Naive thymus-derived CD4-positive, alpha-beta T cell (primary cell): ENCODE measurements at places on chromosomes 12 and 14.

DNA sequence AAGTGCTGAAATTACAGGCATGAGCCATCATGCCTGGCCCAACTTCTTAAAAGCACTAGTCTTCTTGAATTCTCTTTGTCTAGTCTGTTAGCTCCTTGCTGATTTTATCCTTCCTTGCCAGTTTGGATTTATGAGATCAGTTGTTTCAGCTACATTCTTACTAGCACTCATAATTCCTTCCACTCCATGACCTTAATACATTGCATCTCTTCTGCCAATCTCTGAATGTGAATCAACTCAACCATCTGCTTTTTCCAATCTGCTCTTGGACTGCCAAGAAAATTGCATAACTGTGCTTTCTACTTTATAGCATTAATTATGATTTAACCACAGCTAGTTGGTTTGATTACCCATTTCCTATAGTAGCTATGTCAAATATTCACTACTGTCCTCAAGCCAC, 14.9 kb upstream of the HEATR5A start:
- H3K36me3 ChIP-seq, result no peaks in the 10 kb centered on the region
- H3K4me3 ChIP-seq, result no peak overlapping the region
- no peak for DNase-seq
- no peaks in the 10 kb centered on the region for H3K4me1 ChIP-seq
- H3K27ac ChIP-seq, result no peak overlapping the region

DNA sequence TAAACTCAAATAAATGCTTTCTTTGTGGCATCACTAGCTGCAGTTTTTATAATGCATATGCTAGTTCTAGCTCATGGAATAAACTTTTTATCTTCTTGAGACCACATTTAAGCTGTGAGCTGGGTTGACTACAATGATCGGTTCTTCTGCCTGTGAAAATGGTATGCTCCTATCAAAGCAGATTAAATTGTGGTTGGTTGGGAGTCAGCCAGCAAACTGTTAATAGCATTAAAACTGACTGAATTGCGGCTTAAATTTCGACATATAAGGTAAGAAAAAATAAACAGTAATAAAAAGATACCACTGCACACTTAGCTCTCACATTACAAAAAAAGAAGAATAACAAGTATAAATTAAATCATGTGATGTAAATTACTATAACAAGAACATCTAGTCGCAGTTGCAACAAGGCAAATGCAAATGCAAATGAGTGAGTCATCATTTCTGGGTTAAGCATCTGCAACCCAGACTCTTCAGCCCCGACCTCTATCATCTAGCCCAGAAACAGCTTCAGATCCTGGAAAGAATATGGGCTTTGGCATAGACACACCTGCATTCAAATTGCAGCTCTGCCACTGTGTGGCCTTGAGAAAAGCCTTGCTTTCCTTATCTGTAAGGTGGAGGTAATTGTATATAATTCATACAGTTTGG, 19.8 kb upstream of the DHRS7 start:
- no peak overlapping the region for H3K4me3 ChIP-seq
- H3K27me3 ChIP-seq, result no peaks in the 10 kb centered on the region
- no peaks in the 10 kb centered on the region for H3K36me3 ChIP-seq

DNA sequence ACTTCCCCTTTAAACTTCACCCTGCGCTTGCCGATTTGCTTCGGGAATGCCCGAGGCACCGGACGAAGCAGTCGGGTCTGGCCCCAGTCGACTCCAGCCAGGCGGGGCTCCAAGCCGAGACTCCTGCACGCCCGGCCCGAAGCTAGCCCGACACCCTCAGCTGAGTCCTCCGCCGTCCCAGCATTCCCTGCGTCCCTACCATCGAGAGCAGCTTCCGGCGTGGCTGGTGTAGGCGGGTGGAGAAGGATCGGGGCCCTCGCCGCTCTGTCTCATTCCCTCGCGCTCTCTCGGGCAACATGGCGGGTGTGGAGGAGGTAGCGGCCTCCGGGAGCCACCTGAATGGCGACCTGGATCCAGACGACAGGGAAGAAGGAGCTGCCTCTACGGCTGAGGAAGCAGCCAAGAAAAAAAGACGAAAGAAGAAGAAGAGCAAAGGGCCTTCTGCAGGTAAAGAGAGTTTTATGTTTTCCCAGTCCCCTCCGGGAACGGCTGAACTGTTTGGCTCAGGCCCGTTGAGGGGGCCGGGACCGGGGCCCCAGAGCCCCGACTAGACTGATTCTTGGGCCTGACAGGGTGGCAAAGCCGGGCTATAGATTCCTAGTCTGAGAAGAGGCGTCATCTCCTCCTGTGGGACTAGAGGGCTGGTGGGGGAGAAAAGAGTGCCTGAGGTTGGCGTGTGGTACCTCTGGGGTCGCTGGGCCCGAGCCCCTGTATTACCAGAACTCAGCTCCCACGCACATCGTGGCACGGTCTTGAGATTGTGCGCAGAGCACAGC, at the start of gene METAP2:
METAP2 (plus strand) TSS at position 269 of the 776 bp plus-strand sequence; CDS start at position 297, 28 bp downstream.
- H3K4me3 ChIP-seq, result peak within 1 kb of the TSS; percentile 81
- H3K27me3 ChIP-seq, result no peaks in the 10 kb centered on the region
- peak; percentile 86 for DNase-seq
- H3K36me3 ChIP-seq, result peaks cover 32% of the 10 kb centered on the region
- H3K4me1 ChIP-seq, result peaks cover 39% of the 10 kb centered on the region

DNA sequence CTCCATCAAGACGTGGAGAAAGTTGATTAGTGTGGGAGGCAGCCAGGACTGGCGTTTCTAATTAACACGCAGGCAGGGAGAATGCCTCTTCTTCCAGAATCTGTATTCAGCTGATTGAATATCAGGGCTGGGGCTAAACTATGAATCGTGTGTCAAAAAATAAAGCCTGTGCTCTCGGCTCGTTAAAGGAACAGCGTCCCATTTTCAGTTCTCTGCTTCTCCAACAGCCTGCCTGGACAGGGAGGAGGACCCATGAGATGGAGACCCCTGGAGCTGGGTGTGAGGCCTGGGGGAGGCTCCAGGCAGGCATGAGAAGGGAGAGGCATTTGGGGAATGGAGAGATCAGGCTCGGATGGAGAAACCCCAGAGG, 28.6 kb upstream of the LHX5 start:
- DNase-seq, result no peak
- no peak overlapping the region for H3K27ac ChIP-seq
- H3K4me1 ChIP-seq, result no peaks in the 10 kb centered on the region
- no peaks in the 10 kb centered on the region for H3K27me3 ChIP-seq
- H3K4me3 ChIP-seq, result no peak overlapping the region

GRCh38 chr12:104490850-104491249, 34.1 kb downstream of the CHST11 start:
- no peaks in the 10 kb centered on the region for H3K27me3 ChIP-seq
- peak overlapping the region; percentile 0 for H3K27ac ChIP-seq
- DNase-seq, result no peak
- H3K36me3 ChIP-seq, result no peaks in the 10 kb centered on the region
- H3K4me1 ChIP-seq, result peaks cover 67% of the 10 kb centered on the region

DNA sequence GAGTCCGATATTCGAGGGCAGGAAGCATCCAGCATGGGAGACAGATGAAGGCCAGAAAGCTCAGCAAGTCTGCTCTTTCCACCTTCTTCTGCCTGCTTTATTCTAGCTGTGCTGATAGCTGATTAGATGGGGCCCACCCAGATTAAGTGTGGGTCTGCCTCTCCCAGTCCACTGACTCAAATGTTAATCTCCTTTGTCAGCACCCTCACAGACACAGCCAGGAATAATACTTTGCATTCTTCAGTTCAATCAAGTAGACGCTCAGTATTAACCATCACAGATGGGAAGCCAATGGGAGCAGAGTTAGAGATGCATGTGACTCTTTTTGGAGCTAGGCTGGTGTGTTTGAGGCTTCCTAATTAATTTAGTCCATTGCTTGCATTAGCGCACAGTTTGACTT, 17.0 kb downstream of the C12orf75 start:
- no peaks in the 10 kb centered on the region for H3K4me1 ChIP-seq
- H3K27ac ChIP-seq, result no peak overlapping the region
- H3K36me3 ChIP-seq, result no peaks in the 10 kb centered on the region
- H3K4me3 ChIP-seq, result no peak overlapping the region
- DNase-seq, result no peak
- H3K27me3 ChIP-seq, result no peaks in the 10 kb centered on the region

DNA sequence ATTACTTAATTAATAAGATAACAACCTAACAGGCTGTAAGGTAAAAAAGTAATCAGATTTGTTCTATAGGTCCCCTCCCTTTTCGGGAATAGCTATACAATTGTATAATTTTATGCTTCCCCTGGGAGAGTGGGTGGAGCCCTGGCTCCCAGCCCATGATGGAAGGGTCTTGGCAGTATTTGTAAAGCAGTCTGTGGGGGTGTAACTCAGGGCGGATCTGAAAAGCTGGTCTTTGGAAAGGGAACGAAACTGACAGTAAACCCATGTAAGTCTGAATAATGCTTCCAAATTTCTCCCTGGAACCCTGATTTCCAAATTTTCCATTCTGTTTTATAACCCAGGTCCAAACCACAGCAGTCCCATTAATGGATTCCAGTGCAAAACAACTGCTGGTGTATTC, 110.4 kb downstream of the DAD1 start:
- H3K4me1 ChIP-seq, result no peaks in the 10 kb centered on the region
- no peak overlapping the region for H3K27ac ChIP-seq
- no peaks in the 10 kb centered on the region for H3K36me3 ChIP-seq
- H3K27me3 ChIP-seq, result no peaks in the 10 kb centered on the region
- H3K4me3 ChIP-seq, result no peak overlapping the region

DNA sequence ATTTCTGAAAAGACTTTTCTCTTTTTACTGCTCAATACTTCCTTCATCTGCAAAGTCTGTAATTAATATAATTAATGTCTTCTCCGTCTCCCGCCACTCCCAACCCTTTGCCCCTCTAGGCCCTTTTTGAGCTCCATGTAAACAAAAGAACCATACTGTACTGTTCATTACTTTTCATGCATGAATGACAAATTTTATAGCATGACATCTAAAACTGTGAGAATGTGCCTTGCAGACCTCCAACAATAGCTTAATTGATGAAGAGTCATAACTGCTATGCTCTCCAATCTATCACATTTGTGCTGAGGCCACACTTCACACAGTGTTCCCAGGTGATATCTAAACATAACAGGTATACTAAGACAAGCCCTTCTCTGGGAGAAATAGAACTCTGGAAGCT, 1122.7 kb upstream of the ATXN7L3B start:
- H3K36me3 ChIP-seq, result no peaks in the 10 kb centered on the region
- H3K27ac ChIP-seq, result no peak overlapping the region
- no peak for DNase-seq

GRCh38 chr14:90387206-90387760, 9.5 kb upstream of the CALM1 start:
- H3K27me3 ChIP-seq, result no peaks in the 10 kb centered on the region
- DNase-seq, result no peak
- H3K4me3 ChIP-seq, result no peak overlapping the region
- no peak overlapping the region for H3K27ac ChIP-seq

DNA sequence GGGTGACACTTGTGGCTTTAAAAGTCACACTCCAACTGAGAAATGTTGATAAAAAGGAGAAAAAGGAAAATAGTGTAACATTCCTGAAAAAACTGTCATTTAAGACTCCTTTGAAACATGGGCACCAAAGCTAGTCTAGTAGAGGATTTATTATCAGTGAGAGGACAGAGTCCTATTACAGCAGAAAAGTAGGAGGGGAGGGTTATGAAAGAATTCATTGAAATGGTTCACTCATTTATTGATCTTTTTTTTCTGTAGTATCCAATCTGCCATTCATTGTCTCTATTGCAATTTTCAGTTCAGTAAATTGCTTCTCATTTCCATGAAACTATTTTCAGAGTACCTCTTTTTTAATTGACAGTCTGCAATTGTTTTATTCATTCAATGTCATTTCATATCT, 25.4 kb downstream of the PPM1A start:
- no peak overlapping the region for H3K4me3 ChIP-seq
- DNase-seq, result no peak
- H3K27ac ChIP-seq, result no peak overlapping the region
- peaks cover 30% of the 10 kb centered on the region for H3K4me1 ChIP-seq
- no peaks in the 10 kb centered on the region for H3K36me3 ChIP-seq

DNA sequence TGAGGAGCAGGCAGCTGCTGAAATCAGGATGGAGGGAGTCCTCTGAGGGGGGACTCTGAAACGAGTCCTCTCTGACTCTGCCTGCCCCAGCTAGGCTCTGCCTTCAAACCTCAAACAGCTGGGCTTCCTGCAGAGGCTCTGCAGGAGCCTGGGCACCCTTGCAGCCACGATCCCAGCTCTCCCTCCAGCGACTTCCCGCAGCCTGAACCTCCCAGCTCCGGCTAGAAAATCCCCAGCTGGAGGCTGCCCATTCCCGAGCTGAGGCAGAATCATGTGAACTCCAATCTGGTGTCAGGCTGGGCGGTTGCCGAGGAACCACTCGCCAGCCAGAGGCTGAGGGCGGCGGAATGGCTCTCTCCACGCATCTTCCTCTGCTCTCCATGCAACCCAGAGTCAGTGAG, at the start of gene GPR68:
GPR68 (minus strand) TSS at position 204 of the 401 bp plus-strand sequence. CDS start 9,654 bp downstream, outside the sequence.
- no peaks in the 10 kb centered on the region for H3K36me3 ChIP-seq
- peak within 1 kb of the TSS; percentile 89 for H3K27ac ChIP-seq
- H3K4me1 ChIP-seq, result peaks cover 63% of the 10 kb centered on the region
- DNase-seq, result no peak
